ENCODE measurements at places on chromosomes 2 and 18.

DNA sequence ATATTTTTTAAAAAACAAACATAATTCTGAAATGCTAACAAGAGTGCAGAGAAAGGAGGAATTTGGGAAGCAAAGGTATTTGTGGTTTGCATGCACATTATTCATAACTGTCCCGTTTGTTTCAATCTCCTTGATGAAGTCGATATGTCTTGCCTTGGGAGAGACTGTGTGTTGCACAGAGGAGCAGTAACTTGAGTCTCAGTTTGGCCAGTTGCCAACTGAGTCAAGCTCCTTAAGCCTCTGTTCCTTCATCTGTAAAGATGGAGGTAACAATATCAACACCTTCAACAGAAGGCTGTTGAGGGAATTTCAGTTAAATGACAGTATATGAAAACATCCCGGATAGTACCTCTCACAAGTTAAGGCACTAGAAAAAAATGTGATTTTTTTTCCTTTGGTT lies 226.2 kb downstream of the ASXL3 start:
- DNase-seq, result no peak

DNA sequence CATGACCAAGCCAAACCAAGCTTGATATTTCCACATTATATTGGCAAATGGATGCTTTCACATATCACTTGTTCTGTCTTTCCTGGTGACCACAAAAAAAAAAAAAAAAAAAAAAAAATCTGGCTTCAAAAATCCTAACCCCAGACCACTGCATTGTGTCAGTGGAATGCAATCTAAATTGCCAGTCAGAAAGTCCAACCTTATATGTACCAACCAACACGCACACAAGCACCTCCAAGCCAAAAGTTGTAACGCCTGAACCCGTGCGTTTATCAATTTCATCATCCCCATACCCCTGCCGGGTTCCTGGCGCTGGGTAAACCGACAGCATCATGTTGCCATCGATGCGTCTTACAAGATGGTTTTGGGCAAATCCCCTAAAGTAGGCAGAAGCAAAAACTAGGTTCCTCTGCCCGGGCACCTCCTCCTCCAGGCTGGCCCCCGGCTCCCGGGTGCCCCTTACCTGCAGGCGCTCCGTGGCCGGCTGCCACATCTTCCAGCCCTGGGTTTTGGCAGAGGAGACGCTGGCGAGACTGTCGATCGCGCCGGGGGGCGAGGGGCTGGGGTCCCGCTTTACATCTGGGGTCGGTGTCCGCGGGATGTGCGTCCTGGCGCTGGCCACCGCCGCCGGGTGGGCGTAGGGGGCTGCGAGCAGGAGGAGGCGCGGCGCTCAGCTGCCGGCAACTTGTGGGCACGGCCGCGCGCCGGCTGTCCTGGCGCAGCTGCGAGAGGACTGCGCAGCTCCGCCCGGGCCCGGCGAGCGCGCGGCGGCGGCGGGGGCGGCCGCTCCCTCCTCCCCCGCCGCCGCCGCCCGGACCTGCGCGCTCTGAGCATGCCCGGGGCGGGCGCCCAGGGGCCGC lies at the start of gene PID1:
Gene PID1 (minus strand): TSS at position 737 of the 860 bp plus-strand sequence. CDS start 244 bp downstream, at position 493.
- no peak for DNase-seq

DNA sequence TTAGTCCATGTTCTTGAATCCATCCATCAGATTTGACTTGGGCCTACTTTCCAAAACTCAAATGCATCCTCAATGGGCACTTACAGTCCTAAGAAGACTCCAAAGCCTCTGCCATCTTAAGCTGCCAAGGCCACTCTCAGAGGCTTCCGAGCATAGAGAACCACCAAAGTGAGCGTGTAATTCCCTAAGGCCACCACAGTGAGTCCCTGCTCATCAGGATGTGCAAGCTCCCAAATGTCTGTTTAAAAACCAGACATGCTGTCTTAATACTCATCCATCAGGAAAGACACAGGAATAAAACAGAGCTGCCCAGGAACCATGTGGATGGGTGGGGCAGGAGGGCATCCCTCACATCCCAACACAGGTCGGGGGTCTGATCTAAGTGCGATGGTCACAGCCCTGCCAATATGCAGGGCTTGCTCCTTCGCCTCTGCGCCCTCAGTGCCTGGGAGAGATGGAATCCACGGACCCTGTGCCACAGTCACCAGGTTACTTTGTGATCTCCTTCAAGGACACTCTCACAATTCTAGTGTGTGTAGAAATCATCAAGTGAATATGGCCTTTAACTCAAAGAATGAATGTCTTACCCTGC lies 80.4 kb downstream of the POLR1A start:
- DNase-seq, result no peak

DNA sequence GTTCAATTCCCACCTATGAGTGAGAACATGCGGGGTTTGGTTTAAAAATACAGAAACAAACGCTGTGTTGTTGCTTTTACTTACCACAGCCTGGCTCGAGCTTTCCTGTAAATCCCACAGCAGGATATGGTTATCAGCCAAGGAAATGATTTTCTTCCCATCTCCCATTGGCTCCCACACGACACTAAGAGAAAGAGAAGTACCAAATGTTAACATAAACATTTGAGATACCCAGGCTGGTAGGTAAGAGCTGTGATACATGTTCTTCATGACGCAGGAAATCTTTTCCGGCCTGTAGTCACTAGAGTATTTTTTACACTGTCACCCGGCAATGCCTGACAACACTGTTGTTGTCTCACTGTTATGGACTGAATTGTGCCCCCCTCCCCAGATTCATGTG lies 163.6 kb downstream of the EIPR1 start:
- no peak for DNase-seq

DNA sequence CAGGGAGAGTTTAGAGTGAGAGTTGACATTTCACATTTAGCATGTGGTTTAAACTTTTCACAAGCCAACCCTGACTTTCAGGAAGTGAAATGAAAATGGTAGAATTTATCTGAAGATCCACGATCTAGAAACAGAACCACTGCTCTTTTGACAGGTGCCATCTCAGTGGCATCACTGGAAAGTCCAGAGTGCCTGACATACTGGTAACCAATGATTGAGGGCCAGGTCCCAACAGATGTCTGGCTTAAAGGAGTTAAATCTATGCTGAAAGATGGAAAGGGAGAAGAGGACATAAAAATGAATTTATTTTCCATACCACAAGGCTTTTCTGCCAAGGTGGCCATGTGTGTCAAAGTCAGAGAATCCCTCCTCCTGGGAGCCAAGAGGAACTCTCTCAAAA lies 2.7 kb downstream of the IL36G start:
- DNase-seq, result no peak

GRCh38 chr18:79344208-79344581 lies 51.5 kb upstream of the NFATC1 start:
- DNase-seq, result no peak

GRCh38 chr2:231300020-231300721 lies 95.3 kb upstream of the B3GNT7 start:
- no peak for DNase-seq

Data from GM06990 (cell line).